GM23248 (cell line): ENCODE measurements at places on chromosomes 3 and 15.

DNA sequence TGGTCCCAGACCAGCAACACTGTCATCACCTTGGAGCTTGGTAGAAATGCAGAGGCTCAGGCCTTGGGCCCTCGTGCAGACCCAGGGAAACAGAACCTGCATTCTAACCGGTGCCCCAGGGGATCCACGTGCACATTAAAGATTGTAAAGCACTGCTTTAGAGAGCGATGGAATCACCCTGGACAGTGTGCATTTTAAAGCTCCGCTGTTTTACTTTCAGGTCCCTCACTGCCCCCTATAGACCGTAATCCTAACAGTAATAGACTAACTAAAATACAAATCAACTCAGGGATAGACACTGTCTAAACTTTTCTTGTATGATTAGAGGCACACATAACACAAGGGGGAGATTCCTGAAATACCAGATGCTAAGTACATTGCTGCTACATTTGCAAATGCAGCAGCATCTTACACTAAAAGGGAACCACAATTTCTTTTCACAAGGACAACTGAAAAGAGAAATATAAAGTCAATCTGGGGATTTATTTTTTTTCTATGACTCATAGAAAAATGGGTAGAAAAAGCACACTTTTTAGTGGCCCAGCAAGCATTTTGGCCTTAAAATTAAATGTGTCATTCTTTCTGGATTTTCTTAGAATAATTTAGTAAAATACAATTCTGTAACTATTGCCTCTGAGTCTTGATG is 10.5 kb upstream of the SH3GL3 start:
- 0 out of 2 replicates have a peak, but pooled peaks cover 4% of the 10 kb centered on the region for H3K4me1 ChIP-seq
- DNase-seq = peak; percentile 76
- H3K36me3 ChIP-seq = no peaks in the 10 kb centered on the region
- H3K27me3 ChIP-seq = no peaks in the 10 kb centered on the region
- H3K4me3 ChIP-seq = no peak overlapping the region

- no peak for DNase-seq
- peaks cover 9% of the 10 kb centered on the region; the same call in 1 of the 2 replicates for H3K27me3 ChIP-seq
- no peaks in the 10 kb centered on the region for H3K36me3 ChIP-seq
- H3K4me3 ChIP-seq = no peak overlapping the region
Measured at GRCh38 chr3:43199645-43200306, 86.6 kb upstream of the SNRK start.

DNA sequence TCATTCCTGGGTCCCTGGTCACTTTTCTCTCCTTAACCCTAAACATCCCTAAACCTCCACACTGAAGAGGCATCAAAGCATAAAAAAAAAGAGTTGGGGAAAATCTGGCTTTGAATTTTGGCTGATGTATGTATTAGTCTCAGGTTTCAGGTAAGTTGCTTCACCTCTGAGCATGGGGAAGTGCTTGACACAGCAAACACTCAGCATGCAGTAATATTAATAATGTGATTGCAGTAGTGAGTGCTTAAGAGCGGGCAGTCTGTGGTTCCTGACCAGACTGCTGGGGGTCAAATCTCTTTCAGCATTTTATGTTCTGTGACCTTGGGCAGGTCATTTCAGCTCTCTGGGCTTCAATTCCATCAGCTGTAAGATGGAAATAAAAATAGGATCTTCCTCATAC is 467.9 kb downstream of the SOX2 start:
- no peak overlapping the region for H3K27ac ChIP-seq
- DNase-seq = no peak
- H3K4me3 ChIP-seq = no peak overlapping the region
- H3K36me3 ChIP-seq = no peaks in the 10 kb centered on the region

GRCh38 chr3:94431876-94432570 is 369.2 kb downstream of the NSUN3 start:
- no peak overlapping the region for H3K27ac ChIP-seq
- H3K27me3 ChIP-seq = no peaks in the 10 kb centered on the region
- DNase-seq = no peak
- no peaks in the 10 kb centered on the region for H3K36me3 ChIP-seq
- no peak overlapping the region for H3K4me3 ChIP-seq

GRCh38 chr15:93087825-93088199 is 1.2 kb downstream of the RGMA start:
- no peaks in the 10 kb centered on the region for H3K4me1 ChIP-seq
- no peaks in the 10 kb centered on the region for H3K36me3 ChIP-seq
- H3K27me3 ChIP-seq = peaks cover 86% of the 10 kb centered on the region
- H3K4me3 ChIP-seq = peak overlapping the region; percentile 55; the same call in 1 of the 2 replicates
- DNase-seq = peak; percentile 61

- peak overlapping the region; percentile 84 for H3K27ac ChIP-seq
- H3K27me3 ChIP-seq = no peaks in the 10 kb centered on the region
- DNase-seq = peak; percentile 20
- no peaks in the 10 kb centered on the region for H3K36me3 ChIP-seq
- H3K4me1 ChIP-seq = peaks cover 70% of the 10 kb centered on the region
Measured at GRCh38 chr15:83288381-83288801, 3.9 kb upstream of the BNC1 start.

- peaks cover 11% of the 10 kb centered on the region for H3K4me1 ChIP-seq
- no peak overlapping the region for H3K27ac ChIP-seq
- no peaks in the 10 kb centered on the region for H3K36me3 ChIP-seq
- DNase-seq = no peak
Measured at GRCh38 chr3:25855266-25855784, 65.4 kb downstream of the OXSM start.

DNA sequence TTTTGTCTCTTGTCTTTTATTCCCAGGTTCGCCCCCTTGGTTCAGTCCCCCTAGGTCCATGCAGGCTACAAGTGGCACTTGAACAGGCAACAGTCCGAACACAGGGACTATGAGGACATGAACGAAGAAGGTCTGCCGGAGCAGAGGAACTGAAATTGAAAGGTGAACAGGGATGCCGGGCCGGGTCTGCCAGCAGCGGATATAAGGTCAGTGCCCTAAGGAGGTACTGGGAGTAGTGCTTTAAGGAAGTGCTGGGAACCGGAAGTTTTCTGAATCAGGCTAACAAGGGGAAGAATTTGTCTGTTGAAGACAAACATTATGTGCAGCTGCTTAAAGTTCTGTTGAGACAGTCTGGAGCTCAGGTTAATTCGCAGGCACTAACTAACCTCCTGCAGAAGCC is 46.8 kb downstream of the LSM3 start:
- H3K36me3 ChIP-seq = no peaks in the 10 kb centered on the region
- H3K4me1 ChIP-seq = peaks cover 12% of the 10 kb centered on the region; the same call in 1 of the 2 replicates
- H3K27ac ChIP-seq = no peak overlapping the region
- DNase-seq = no peak

DNA sequence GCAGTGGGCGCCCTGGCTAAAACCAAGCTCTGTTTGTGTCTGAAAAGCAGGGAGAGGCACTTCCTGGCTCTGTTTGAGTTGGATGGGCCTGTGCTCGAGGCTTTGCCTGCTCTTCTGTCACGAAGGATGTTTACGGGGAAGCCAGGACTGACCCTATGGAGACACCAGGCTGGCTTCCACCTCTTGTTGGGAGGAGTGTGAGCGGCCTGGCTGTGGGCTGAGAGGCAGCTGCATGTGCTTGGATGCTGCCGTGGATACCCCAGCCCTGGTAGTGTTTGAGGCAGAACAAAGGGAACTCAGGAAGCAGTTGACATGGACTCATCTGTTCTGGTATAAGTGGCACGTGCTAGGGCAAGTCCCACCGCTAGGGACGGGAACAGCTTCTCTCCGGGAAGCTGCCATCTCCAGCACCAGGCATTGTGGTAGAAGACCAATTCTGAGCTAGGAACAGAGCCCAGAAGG is 17.6 kb upstream of the SLC41A3 start:
- H3K36me3 ChIP-seq = no peaks in the 10 kb centered on the region
- peaks cover 8% of the 10 kb centered on the region for H3K4me1 ChIP-seq
- no peak overlapping the region for H3K4me3 ChIP-seq
- no peaks in the 10 kb centered on the region for H3K27me3 ChIP-seq
- DNase-seq = no peak

GRCh38 chr3:107028626-107029025 is 348.6 kb upstream of the CCDC54 start:
- no peaks in the 10 kb centered on the region for H3K27me3 ChIP-seq
- H3K4me3 ChIP-seq = no peak overlapping the region
- no peak overlapping the region for H3K27ac ChIP-seq

GRCh38 chr3:70684701-70685100 is 372.3 kb upstream of the MDFIC2 start:
- H3K36me3 ChIP-seq = no peaks in the 10 kb centered on the region
- H3K27ac ChIP-seq = no peak overlapping the region
- DNase-seq = no peak
- peaks cover 9% of the 10 kb centered on the region for H3K27me3 ChIP-seq

DNA sequence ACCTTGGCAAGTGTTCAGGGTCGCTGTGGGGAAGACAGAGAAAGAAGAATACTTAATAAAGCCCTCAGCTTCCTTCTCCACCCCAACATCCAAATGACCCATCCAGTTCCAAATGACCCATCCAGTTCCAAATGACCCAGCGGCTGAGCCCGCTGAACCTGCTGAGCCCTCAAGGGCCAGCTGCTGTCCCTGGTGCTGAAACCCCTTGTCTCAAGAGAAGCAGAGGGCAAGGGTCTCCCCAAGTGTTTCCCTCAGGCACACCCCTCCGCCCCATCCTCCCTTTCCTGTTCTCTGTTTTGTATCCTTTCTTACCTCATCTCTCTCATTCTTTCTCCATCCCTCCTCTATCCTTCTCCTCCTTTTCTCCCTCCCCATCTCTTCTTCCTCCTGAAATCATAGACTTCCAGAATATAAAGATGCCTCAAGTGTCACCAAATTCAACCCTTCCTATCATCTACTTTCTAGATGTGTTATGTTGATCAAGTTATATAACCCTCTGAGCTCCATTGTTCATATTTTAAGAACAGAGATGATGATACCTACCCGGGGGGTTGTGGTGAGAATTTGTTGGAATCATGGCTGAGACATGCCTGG is 29.0 kb downstream of the CCDC33 start:
- peaks cover 38% of the 10 kb centered on the region for H3K27me3 ChIP-seq
- peak; percentile 51 for DNase-seq
- H3K4me3 ChIP-seq = no peak overlapping the region

DNA sequence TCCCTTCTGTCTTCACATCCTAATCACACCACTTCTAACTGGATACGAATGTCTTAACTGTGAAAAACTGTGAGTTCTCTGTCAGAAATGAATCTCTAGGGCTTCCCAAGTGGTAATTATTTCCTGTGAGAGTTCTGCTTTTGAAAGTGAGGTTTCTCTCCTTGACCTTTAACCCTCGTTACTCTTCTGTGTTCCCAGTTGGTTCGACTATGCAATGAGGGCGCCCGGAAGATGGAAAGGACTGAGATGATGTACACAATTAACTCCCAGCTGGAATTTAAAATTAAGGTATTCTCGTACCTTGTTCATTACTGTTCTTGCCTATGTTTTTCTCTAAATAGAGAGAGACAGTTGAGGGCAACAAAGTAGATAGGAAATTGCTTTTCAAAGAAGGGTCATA is 96.5 kb downstream of the ARHGEF26 start:
- no peak for DNase-seq
- H3K4me3 ChIP-seq = no peak overlapping the region
- no peaks in the 10 kb centered on the region for H3K4me1 ChIP-seq
- H3K27me3 ChIP-seq = no peaks in the 10 kb centered on the region
- H3K27ac ChIP-seq = no peak overlapping the region
- no peaks in the 10 kb centered on the region for H3K36me3 ChIP-seq

GRCh38 chr15:57288926-57289580 is 87.3 kb upstream of the CGNL1 start:
- H3K27me3 ChIP-seq = no peaks in the 10 kb centered on the region
- DNase-seq = peak; percentile 87
- H3K36me3 ChIP-seq = peaks cover 14% of the 10 kb centered on the region
- peak overlapping the region; percentile 36 for H3K4me3 ChIP-seq

GRCh38 chr15:70672081-70672480 is 91.3 kb downstream of the UACA start:
- DNase-seq = no peak
- H3K27me3 ChIP-seq = no peaks in the 10 kb centered on the region
- no peak overlapping the region for H3K27ac ChIP-seq
- H3K4me3 ChIP-seq = no peak overlapping the region

- H3K4me3 ChIP-seq = peak overlapping the region; percentile 64
- peaks cover 27% of the 10 kb centered on the region for H3K4me1 ChIP-seq
- peak; percentile 88 for DNase-seq
- H3K27ac ChIP-seq = peak overlapping the region; percentile 65
- no peaks in the 10 kb centered on the region for H3K36me3 ChIP-seq
Measured at GRCh38 chr3:191094057-191094845, 104.8 kb upstream of the OSTN start.

GRCh38 chr15:85854345-85855097 is 59.8 kb upstream of the KLHL25 start:
- no peaks in the 10 kb centered on the region for H3K36me3 ChIP-seq
- H3K27ac ChIP-seq = no peak overlapping the region
- H3K27me3 ChIP-seq = peaks cover 14% of the 10 kb centered on the region
- no peak overlapping the region for H3K4me3 ChIP-seq
- DNase-seq = peak; percentile 71

DNA sequence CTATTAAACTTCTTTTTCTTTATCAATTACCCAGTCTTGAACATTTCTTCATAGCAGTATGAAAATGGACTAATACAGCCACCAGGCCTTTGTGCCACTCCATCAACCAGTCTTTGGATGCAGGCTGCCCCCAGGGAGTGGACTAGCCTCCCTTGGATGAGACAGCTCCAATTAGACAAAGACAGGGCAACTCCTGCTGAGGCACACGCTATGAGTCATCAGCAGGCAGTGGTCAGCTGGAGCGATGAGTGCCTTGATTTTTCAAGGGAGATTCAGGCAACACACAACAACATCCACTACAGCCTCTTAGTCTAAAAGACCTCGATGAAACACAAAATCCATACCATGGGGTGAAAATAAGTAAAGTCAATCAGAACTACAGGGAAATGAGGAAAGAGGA is 160.1 kb downstream of the ARRDC4 start:
- H3K36me3 ChIP-seq = no peaks in the 10 kb centered on the region
- H3K4me3 ChIP-seq = no peak overlapping the region

DNA sequence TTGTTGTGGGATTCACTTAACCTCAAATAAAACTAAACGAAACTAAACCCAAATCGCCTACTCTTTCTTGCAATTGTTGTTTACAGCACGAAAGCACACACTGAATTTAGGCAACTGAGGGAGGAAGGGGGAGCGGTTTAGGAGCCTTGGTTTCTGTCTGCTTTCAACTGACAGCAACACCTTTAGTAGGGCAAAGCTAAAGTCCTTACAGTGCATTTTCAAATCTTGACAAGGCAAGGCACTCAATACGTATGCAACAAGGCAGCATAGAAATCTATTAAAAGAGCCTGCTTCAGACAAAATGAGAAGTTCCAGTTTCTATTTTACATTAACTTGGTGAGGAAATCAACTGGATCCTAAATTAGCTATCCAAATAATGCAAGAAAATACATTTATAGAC is 174.6 kb downstream of the CHST2 start:
- DNase-seq = no peak
- H3K27ac ChIP-seq = no peak overlapping the region
- H3K4me3 ChIP-seq = no peak overlapping the region
- no peaks in the 10 kb centered on the region for H3K27me3 ChIP-seq
- H3K4me1 ChIP-seq = no peaks in the 10 kb centered on the region
- H3K36me3 ChIP-seq = no peaks in the 10 kb centered on the region

- no peaks in the 10 kb centered on the region for H3K27me3 ChIP-seq
- H3K4me3 ChIP-seq = no peak overlapping the region
- no peak overlapping the region for H3K27ac ChIP-seq
- no peaks in the 10 kb centered on the region for H3K36me3 ChIP-seq
Measured at GRCh38 chr3:167450675-167451074, 23.2 kb downstream of the SERPINI2 start.

- H3K4me3 ChIP-seq = no peak overlapping the region
- peak; percentile 98 for DNase-seq
- no peaks in the 10 kb centered on the region for H3K36me3 ChIP-seq
- H3K27me3 ChIP-seq = no peaks in the 10 kb centered on the region
- peaks cover 29% of the 10 kb centered on the region for H3K4me1 ChIP-seq
Measured at GRCh38 chr15:88918738-88919137, 5.6 kb upstream of the MFGE8 start.
